ENCODE measurements at places on chromosomes 2 and 18.

DNA sequence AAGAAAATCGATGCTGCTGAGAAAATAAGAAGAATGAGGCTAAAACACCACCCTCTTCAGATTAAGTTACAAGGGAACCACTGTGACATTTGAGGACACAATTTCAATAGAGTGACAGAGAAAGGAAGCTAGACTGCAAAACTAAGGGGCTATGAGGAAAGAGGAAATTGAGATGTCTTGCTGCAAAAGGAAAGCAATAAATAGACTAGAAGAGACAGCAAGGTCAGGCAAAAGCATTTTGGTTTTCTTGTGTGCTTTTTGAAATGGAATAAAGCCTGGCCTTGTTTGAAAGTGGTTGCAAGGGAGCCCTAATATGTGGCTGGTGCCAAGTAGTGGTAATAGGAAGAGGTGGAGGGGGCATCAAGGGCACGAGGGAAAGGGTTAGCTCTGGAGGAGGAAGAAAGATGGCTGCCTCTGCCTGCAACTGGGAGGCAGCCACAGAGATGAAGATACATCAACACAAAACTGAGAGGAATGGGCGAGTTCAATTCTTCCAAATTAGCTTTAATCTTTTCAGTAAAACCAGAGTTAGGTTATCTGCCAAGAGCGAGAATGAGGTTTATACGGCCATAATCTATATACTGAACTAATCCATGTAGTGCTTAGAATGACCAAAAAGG, 1.2 kb upstream of the MRO start:
- DNase-seq, result no peak

GRCh38 chr18:14026199-14026598, 106.0 kb downstream of the ZNF519 start:
- no peak for DNase-seq

- no peak for DNase-seq
These were observed 60.6 kb upstream of the HS6ST1 start for GRCh38 chr2:128379021-128380015.

DNA sequence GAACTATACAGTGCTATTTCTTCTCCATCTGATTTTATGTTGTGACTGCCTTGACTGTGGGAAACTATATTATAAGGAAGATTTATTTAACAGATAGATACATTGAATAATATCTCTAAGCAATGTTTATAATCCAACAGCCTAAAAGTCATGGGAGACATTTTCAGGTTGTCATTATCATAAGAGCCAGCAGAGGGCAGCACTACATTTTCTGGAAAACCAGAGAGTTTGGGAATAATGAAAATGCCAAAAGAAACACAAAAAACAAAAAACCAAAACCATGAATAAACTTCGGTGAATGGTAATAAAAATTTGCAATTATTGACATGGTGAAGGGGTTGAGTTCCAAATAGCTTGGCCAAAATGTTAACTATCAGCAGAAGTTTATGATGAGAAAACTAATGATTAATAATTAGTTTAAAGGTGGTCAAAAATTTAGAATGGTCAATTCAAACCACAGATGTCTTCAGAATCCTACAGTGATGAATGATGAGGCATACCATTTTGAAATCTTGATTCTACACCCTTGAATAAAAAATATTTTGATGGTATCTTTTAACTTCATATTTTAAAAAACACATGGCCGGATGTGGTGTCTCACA, 4.7 kb downstream of the EEF1B2 start:
- no peak for DNase-seq

GRCh38 chr18:3597409-3598357, 147.7 kb downstream of the TGIF1 start:
- DNase-seq, result no peak

DNA sequence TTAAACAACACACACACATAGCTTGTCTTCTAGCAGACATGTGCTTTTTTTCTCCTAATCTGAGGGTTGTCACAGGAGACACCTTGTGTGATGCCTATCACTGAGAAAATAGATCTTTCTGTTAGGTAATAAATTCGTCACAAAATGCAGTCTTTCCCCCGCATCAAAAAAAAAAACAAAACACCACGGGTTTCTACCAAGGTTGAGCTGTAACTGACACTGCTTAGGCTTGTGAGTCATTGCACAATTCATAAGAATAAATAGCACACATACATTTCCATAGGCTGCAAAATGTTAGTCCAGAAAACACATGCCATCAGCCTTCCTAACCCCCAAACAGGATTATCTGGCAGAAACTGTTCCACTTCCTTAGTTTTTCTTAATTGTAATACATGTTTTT, 6.5 kb downstream of the TMEM163 start:
- DNase-seq, result no peak

- DNase-seq, result no peak
These were observed 173.8 kb downstream of the TMEM18 start for GRCh38 chr2:503288-503999.
